Mammary microvascular endothelial cell (primary cell): ENCODE measurements at places on chromosomes 1 and 21. TPM values are rescaled to one million over a fixed set of nuclear protein-coding genes. Genes with fewer than 3 reads are reported as not detected.

The IVL gene
- not detected in 2 replicates for total RNA-seq

The ZSWIM5 gene
- 0.53 and 0.69 TPM in 2 replicates for total RNA-seq

The SPATA21 gene
- not detected in 2 replicates for total RNA-seq

The SLC45A1 gene
- total RNA-seq = 0.15 and 0.80 TPM in 2 replicates
